ENCODE measurements at places on chromosomes 2 and 18. TPM values are rescaled to one million over a fixed set of nuclear protein-coding genes. Genes with fewer than 3 reads are reported as not detected.

DNA sequence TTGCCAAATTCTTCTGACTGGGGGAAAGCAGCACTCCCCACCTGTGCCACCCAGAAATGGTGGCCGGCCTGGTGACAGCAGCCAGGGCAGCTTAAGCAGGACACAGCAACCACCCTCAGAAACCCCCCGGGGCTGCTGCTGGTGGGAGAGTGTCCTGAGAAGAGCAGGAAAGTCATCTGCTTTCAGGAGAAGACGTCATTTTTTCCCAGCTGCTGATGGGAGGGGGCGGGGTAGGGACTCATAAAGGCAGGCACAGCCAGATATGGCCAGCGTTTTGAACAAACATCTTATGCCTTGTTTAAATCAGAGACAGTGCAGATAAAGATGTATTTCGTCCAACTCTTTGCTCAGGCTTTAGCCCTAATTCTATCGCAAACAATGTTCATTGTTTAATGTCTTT, 139.5 kb downstream of the LRRC30 start:
- peak; percentile 65 for DNase-seq

Gene AGXT
- total RNA-seq: not detected

- DNase-seq: no peak
Measured at GRCh38 chr2:39435741-39436591, 1.1 kb downstream of the MAP4K3 start.

DNA sequence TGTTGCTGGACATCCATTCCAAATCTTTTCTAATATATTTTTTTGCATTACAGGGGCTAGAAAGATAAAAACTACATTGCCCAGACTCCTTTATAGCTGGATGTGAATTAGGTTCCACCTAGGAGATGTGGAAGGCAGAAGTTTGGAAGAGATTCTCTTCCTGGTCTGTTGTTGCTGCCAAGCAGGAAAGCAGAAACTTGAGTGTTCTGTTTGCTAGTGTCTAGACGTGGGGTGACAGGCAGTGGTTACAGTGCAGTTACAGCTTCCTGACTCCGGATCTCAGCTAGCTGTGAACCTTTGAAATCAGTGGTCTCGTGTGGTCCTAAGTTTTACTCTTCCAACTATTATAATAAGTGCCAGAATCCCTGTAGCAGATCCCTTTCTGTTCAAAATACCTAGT, 46.2 kb downstream of the COL4A4 start:
- no peak for DNase-seq

GRCh38 chr2:211228559-211228958, 672.2 kb downstream of the CPS1 start:
- DNase-seq: no peak

Gene GAD1
- not detected for total RNA-seq

DNA sequence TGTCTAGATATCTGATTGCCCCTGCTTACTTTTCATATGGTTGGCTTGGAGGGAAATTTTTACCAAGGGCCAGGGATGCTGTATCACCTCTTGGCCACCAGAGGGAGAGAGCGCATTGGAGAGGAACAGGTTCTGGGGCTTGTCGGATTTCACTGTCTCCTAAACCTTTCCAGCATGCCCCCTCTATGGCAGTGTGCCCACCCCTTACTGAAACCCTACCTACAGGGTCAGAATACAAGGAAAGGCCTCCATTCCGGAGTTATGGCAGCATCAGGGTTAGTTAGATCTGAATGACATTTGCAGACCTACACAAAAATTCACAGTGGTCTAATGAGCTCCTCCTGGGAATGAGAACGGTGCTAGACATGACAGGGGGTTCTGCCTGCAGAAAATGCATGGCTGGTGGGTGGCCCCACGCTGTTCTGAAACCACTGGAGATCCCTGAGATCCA, 5.8 kb downstream of the SLC14A2 start:
- peak; percentile 70 for DNase-seq

DNA sequence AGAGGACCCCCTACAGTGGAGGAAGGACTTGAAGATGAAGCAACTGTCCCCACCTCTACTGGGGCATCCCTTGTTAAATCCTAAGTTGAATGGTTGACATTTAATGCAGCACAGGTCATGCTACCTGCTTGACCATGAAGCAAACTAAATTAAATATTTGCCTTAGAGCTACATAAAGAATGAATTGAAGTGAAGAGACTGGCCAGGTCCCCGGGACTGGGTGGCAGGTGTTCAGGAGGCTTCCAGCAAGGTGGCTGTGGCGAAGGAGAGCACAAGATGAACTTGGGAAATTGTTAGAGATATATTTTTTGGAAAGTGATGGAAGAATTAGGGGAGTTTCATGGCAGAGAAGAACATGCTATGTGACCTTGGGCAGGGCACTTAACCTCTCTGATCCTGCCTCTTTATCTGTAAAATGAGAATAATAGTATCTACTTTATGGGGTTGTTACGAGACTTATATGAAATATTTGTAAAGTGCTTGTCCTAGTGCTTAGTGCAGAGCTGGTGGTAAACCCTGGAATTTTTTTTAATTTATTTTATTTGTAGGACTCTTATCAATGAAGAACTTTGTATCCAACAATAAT, 37.3 kb downstream of the EFR3B start:
- DNase-seq: no peak
